ENCODE measurements at places on chromosomes 16 and 17.

GRCh38 chr17:13030459-13031300 is 12.9 kb upstream of the ELAC2 start:
- peak; percentile 49 for DNase-seq

DNA sequence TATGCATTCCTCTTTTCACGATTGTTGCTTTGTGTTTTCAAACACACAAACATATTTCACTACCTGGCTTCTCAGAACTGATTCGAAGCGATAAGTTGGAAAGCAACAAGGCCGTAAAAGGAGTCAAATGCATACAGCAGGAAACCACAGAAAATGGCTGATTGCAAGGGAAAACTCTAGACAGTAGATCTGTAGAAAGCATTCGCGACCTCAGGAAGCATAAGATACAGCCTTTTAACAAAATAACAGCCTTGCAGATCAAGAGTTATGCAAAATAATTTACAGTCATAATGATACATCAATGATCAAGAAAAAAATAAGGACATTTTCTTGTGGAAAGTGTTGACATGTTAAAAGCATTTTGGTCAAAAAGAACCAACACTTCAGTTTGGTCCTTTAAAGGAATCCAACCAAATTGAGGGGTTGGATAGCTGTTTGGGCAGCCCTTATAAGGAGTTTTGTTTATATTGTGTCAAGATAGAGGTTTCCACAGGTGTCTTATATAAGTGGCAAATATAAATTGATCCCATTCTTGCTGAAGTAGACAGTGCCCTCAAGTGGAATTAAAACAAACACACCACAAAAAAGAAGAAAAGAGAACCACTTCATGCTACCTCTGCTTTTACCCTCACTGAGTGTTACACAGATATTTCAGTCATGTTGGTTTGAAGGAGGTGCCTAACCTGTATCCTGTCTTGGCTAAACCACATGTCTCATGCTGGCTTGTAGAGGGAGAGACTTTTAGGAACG is 5.5 kb downstream of the CYLD start:
- DNase-seq: no peak

DNA sequence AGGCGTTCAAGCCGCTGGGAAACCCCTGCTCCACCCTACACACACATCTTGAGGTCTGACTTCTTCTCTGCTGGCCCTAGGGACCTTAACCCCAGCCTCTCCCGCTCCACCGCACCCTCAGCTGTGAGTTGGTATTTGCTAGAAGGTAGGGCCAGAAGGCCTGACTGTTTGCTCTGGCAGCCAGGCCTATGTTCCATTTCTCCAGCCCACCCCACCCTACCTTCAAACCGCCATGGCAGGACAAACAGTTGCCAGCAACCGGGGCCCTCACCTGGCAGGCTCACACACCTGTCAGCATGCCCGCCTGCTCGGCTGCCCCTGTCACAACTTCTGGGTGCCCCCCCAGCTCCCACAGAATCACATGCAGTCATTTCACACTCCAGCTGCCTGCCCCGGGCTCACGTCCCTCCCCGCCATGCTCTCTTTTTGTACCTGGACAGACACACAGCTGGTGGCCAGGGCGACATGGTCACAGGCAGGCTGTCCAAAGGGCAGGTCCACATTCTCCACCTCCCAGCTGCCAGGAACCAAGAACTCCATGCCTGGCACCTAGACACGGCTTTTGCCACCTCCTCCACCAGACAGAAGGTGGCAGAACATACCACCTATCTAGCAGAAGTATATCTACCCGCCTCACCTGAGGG is 2.6 kb upstream of the ATP2A3 start:
- DNase-seq: no peak

GRCh38 chr17:68435876-68436842 is 21.1 kb downstream of the WIPI1 start:
- DNase-seq: peak; percentile 88

GRCh38 chr17:65696739-65697394 is 135.4 kb upstream of the AXIN2 start:
- no peak for DNase-seq

DNA sequence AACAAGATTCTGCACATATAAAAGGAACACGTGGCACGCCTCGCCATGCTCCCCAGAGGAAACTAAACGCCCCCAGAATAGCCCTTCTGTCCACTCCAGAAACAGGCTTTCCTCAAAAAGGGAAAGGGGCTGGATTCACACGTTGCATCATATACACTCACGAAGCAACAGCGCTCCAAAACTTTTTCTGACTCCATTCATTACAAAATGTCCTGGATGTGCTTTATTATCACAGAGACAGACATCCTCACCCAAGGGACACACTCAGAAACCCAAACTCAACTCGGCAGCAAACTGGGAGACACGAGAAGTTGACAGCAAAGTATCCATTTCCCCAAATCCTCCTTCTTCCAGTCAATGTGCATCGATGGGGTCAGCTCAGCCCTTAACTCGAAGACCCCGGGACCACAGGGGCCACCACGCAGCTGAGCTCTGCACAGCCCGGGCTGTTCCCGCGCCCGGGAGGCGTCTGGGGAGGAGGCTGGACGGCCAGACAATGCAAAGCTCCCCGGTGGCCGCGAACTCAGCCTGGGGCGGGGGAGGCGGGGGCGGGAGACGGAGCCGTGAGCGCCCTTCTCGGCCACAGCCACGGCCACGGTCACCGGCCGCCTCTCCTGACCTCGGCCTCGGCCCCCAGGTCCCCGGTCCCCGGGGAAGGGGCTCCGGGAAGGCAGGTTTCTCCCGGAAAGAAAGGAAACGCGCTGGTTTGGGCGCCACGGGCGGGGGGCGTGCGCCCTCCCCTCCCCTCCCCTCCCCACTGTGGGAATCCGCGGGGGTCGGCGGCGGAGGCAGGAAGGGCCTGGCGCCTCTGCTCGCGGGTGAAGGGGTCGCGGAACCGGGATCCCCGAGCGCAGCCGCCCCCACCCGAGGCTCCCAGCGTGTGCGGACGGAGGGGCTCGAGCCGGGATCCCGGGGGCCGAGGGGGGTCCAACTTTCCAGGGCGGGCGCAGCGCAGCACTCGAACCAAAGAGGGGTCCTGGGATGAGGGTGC is 1.2 kb downstream of the NXN start:
- DNase-seq: peak; percentile 56

DNA sequence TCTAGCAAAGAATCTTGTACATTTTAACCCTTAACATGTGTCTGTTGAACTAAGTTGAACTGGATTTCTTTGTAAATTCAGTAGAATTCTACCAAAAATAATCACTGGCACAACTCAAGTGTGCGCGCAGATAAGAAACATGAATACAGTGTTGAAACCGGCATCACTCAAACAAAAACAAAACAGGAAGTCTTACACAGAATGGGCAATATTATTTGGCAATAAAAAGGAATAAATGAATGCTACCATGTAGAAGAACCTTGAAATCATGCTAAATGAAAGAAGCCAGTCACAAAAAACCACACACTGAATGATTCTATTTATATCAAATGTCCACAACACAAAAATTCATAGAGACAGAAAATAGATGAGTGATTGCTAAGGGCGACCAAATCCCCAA is 102.9 kb upstream of the ZFHX3 start:
- no peak for DNase-seq

DNA sequence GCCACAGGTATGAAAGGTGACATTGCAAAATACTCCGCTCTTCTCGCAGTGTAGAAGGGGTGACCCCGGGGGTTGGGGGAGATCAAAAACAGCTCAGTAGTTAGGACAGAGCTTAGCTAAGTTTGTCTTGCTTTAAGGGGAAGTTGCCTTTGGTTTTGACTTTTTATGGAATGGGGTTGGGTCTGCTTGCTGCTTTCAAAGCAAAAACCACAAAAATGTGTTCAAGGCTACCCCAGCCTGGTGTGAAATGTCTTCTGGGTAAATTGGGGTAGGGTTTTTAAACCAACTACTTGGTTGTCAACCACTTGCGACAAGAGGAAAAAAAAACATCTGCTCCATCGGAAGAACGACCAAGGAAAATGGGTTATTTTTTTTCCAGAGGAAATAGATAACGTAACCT is 6.2 kb downstream of the FUS start:
- no peak for DNase-seq

DNA sequence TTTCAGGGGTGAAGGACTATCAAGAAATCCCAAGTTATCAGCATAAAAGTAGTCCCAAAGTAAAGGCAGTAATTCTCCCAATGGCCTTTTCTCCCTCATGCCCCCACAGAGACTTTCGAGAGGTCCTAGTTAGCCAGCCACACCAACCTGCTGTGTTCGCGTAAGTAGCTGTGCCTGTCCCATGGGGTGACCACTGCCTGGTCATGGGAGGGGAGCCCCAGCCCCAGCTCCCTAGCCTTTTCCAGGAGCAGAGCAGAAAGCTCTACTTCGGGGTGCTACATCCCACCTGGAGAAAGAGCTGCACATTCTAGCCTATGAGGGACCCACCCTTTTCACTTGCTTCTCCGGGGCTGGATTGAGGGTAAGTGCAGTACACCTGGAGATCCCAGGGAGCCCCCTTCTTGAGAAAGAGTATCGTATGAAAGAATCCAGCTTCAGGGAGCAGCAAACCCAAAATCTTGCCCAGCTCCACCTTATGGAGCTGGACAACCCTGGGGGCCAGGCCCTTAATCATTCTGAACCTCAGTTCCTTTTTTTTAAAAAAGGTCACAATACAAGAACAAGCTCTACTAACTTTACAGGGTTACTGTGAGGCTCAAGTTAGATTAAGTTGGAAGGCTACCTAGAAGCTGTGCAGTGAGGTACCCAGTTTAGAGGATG is 8.6 kb upstream of the SOST start:
- DNase-seq: no peak

DNA sequence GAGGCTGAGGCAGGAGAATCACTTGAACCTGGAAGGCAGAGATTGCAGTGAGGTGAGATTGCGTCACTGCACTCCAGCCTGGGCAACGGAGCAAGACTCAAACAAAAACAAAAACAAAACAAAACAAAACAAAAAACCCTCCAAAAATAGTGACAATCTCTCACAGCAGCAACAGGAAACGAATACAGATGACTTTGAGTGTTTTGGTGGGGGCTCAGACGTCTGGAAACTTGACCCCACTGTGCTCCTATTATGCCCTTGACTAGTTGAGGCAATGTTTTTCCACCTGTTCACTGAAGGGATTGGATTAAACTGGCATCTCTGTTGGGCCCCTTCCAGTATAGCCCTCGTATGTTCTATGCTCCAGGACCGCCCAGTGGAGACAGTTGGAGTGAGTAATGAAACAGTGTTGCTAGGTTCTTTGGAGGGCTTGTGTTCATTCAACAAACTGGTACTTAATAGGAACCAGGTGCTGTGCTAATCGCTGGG is 167.0 kb downstream of the UTP18 start:
- no peak for DNase-seq

DNA sequence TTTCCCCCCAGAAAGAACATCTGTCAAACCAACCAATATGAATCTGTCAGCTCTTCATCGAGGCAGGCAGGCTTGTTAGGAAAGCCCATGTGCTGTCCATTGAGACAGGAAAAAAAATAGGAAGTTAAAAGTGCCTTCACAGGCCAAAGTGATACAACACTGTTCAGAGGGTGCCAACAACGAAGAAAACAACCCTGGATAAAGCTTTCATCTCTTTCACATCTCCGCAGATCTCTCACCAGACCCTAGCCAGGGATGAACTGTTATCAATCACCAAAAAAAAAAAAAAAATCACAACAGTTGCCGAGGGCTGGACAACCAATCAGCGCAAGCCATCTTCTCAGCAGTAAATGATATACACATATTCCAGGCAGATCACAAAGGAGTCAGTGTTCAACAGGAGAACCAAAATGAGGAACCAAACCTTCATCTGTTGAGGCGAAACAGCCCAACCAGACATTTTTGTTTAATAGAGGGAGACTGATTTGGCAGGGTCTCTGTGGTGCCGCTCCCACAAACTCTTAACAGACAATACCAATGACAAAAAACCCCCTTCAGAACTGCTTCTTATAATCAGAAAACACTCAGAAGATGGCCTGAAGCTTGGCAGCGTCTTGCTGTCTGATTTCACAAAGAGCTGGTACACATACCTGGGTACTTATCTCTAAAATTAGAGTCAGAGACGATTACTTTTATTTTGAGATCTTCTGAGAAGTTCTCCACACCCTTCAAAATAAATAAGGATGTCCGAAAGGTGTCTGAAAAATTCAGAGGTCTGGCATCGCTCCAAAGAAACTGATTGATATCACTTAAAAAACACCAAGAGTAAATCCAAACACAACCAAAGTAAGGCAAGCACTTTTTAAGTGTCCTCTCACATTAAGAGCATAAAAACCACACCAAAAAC is 1.8 kb downstream of the MAP3K14 start:
- DNase-seq: no peak

- DNase-seq: peak; percentile 89
Observed at GRCh38 chr16:2471016-2471652, at the start of gene NTN3. Gene NTN3, plus strand, starts transcription at chr16:2471297. Its CDS starts 405 bp downstream, at chr16:2471702.

DNA sequence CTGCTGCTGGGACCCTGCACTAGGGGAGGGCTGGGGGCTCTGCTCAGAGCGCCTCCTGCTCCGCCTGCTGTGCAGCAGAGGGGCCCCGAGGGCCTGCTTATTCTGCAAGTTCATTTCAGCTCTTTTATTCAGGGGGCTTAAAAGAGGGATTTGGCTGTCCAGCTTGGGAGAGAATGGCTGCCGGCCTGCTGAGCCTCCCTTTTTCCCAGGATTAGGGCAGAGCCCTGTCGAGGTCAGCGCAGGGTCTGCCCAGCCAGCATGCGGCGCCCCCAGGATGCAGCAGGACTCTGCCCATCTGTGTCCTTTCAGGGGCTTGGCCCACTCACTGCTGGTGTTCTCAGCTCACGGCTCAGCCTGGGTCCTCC is 1.1 kb downstream of the SMIM5 start:
- no peak for DNase-seq

DNA sequence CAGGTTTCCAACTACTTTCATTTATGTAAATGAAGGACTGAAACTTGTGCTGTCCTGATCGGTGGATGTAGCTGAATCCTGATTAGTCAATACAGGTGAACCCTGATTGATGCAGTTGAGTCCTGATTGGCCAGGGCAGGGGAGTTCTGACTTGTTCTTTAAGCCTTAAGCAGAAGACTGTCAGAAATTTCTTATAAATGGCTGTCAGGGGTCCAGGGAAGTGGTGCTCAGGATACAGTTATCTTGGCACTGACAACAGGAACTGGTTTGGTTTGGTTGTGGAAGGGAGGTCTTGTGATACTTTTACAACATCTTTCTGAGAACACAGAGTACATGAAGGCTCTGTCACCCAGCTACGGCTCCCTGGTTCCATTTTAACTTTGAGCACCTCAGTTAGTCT is 132.1 kb downstream of the KCNJ12 start:
- DNase-seq: no peak

DNA sequence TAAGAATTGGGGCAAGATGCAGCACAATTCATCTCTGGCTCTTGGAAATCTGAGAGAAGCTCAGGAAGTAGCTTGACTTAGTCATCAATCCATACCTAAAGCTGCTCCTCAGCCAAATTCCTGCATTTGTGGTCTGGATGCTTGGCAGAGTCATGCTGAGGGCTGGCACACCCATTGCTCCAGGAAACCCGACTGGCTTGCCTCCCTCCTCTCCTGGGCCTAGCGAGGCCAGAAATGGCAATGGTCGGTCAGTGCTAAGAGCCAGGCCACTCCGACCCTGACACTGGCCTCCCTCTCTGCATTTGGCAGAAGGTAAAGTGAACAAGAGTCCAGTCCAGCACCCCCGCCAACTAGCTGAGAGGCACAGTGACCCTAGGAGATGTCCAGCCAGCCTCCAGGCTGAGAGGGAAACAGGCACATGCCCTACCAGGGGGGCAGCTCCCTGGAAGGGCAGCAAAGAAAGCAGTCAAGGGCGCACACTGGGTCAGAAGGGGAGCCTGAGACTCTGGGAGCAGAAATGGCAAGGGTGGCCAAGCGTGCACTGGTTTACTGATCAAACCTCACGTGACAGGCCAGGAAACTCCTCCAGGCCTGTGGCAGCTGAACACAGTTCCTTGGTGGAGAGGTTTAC is 10.0 kb downstream of the POLDIP2 start:
- no peak for DNase-seq

- no peak for DNase-seq
Observed at GRCh38 chr16:89918453-89919347, at the start of gene MC1R. Gene MC1R, plus strand, starts transcription at chr16:89918862. Its CDS starts 397 bp downstream, at chr16:89919259.
